Activated CD4-positive, alpha-beta T cell treated with anti-CD3 and anti-CD28 coated beads, Interleukin-10, Interleukin-2, amounts not matched to agents 100 ng/mL and 50 ng/mL, durations not matched to agents 16 hours and 8 hours (primary cell): ENCODE measurements at places on chromosomes 12 and 14.
A peak's percentile ranks its signal among the peaks of the same experiment; 100 is the strongest.

GRCh38 chr12:127507341-127507740 is 759.6 kb upstream of the TMEM132C start:
- DNase-seq: no peak

GRCh38 chr14:35365130-35366055 is 39.2 kb downstream of the NFKBIA start:
- DNase-seq: peak; percentile 89

DNA sequence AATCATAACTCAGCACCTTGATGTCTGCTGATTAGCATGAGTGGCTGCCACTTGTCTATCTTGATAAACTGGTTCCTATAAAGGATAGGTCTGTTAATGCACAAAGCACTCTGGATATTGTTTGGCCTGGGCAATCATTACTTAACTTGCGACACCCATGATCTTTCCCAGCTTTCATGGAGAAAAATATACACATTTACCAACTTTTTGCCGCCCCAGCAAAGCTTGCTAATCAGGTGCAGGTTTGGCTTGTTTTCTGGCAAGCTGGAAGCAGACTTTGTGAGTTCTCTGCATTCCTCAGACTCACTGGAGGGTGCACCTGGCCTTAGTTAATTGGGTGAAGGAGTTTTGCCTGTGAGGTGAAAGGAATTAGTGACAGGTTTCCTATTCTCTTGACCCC is 1126.4 kb upstream of the FLRT2 start:
- DNase-seq: no peak

DNA sequence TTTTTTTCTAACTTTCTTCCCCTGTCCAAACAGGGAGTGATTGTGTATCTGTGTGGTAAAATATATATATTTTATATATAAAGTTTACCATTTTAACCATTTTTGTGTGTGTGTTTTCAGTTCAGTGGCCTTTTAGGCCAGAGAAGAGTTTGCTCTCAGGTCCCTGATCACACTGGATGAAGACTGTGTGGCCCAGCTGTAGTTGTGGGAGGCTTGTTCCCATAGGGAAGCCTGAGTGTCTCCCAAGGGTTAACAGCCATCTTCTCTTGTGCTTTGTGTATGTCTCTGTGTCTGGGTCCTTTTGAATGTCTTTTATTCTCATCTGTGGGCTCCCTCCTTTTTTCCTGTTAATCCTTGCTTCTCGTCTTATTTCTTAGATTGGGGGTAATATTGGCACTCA is 23.4 kb downstream of the CGRRF1 start:
- DNase-seq: no peak

DNA sequence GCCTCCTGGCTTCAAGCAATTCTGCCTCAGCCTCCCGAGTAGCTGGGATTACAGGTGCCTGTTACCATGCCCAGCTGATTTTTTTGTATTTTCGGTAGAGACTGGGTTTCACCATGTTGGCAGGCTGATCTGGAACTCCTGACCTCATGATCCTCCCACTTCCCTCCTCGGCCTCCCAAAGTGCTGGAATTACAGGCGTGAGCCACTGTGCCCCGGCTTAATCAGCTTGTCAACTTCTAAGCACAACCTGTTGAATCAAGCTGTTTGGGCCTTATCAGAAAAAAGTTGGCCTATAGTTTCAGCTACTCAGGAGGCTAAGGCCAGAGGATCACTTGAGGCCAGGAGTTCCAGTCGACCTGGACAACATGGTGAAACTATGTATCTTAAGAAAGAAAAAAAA is 7.9 kb downstream of the MARK3 start:
- no peak for DNase-seq

- DNase-seq: no peak
These were observed 108.4 kb downstream of the ESRRB start for GRCh38 chr14:76484355-76484754.

GRCh38 chr12:56720731-56721151 is 4.4 kb downstream of the NACA start:
- DNase-seq: no peak

GRCh38 chr12:57237932-57238853 is 8.7 kb downstream of the SHMT2 start:
- DNase-seq: peak; percentile 59

GRCh38 chr12:42742716-42743115 is 153.2 kb upstream of the PRICKLE1 start:
- DNase-seq: no peak
